Activated T-helper 17 cell treated with anti-CD3 and anti-CD28 coated beads, Interleukin-2, amount 50 U/mL, for 72 hours (primary cell): ENCODE measurements at places on chromosomes 2 and 18. TPM values are rescaled to one million over a fixed set of nuclear protein-coding genes. Genes with fewer than 3 reads are reported as not detected.

AFTPH gene
- total RNA-seq: 49.8 TPM

CPO gene
- not detected for total RNA-seq

CYRIA gene
- 0.64 TPM for total RNA-seq

PID1 gene
- not detected for total RNA-seq

SNORC gene
- total RNA-seq: 3.1 TPM

IFT172 gene
- 10.5 TPM for total RNA-seq

GRCh38 chr2:234550511-234551107 is 53.7 kb upstream of the ARL4C start:
- no peak overlapping the region for H3K4me3 ChIP-seq
- peaks cover 4% of the 10 kb centered on the region for H3K4me1 ChIP-seq
- peak; percentile 77 for ATAC-seq

GRCh38 chr2:113057117-113057516 is 1.9 kb upstream of the IL36RN start:
- peaks cover 4% of the 10 kb centered on the region for H3K4me1 ChIP-seq
- no peak overlapping the region for H3K4me3 ChIP-seq
- H3K27me3 ChIP-seq: peaks cover 3% of the 10 kb centered on the region
- no peak overlapping the region for H3K27ac ChIP-seq
- ATAC-seq: no peak
- no peaks in the 10 kb centered on the region for H3K36me3 ChIP-seq

GRCh38 chr2:227411320-227411989 is 23.7 kb upstream of the SCYGR1 start:
- peak overlapping the region; percentile 58 for H3K27ac ChIP-seq
- H3K4me1 ChIP-seq: peaks cover 38% of the 10 kb centered on the region
- H3K27me3 ChIP-seq: no peaks in the 10 kb centered on the region

GRCh38 chr2:74908748-74909444 is 49.5 kb upstream of the POLE4 start:
- H3K27ac ChIP-seq: no peak overlapping the region
- H3K4me1 ChIP-seq: no peaks in the 10 kb centered on the region
- no peaks in the 10 kb centered on the region for H3K36me3 ChIP-seq
- ATAC-seq: no peak
- peaks cover 43% of the 10 kb centered on the region for H3K27me3 ChIP-seq
- no peak overlapping the region for H3K4me3 ChIP-seq

DNA sequence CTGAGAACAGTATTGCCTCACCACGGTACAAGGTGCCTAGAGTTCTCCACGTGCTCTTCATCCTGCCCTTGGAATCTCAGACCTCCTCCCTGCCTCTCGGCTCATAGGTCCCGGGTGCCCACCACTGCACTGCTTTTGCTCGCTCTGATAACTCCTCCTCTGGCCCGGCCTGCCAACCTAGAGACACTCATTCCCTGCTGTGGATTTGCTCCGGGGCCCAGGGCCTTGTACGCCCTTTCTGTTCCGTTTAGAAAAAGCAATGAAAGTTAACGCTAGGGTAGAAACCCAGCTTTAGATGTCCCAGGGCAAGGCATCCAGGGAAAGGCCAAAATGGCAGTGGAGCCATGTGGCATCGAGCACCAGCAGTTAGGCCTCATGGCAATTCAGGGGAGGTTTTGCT is 253.9 kb downstream of the VAPA start:
- H3K27me3 ChIP-seq: peaks cover 4% of the 10 kb centered on the region
- H3K27ac ChIP-seq: no peak overlapping the region
- H3K36me3 ChIP-seq: no peaks in the 10 kb centered on the region

GRCh38 chr2:158781353-158781961 is 13.7 kb upstream of the DAPL1 start:
- no peak overlapping the region for H3K27ac ChIP-seq
- H3K4me1 ChIP-seq: no peaks in the 10 kb centered on the region
- ATAC-seq: no peak
- H3K4me3 ChIP-seq: no peak overlapping the region
- peaks cover 8% of the 10 kb centered on the region for H3K27me3 ChIP-seq

GRCh38 chr18:57038395-57038794 is 108.5 kb upstream of the BOD1L2 start:
- no peaks in the 10 kb centered on the region for H3K27me3 ChIP-seq
- no peak overlapping the region for H3K27ac ChIP-seq
- H3K4me3 ChIP-seq: no peak overlapping the region
- H3K4me1 ChIP-seq: no peaks in the 10 kb centered on the region
- no peaks in the 10 kb centered on the region for H3K36me3 ChIP-seq

GRCh38 chr2:224682134-224682533 is 34.0 kb downstream of the CCDC195 start:
- H3K4me1 ChIP-seq: no peaks in the 10 kb centered on the region
- peaks cover 3% of the 10 kb centered on the region for H3K27me3 ChIP-seq
- H3K27ac ChIP-seq: no peak overlapping the region
- no peak overlapping the region for H3K4me3 ChIP-seq
- no peaks in the 10 kb centered on the region for H3K36me3 ChIP-seq
- ATAC-seq: no peak

- H3K36me3 ChIP-seq: no peaks in the 10 kb centered on the region
- no peaks in the 10 kb centered on the region for H3K27me3 ChIP-seq
- peak overlapping the region; percentile 85 for H3K4me3 ChIP-seq
- peak overlapping the region; percentile 98 for H3K27ac ChIP-seq
- H3K4me1 ChIP-seq: peaks cover 49% of the 10 kb centered on the region
- ATAC-seq: no peak
Observed at GRCh38 chr2:28619213-28620196, 123.6 kb downstream of the PLB1 start.

GRCh38 chr2:36655453-36655852 is 41.1 kb upstream of the VIT start:
- no peaks in the 10 kb centered on the region for H3K36me3 ChIP-seq
- no peaks in the 10 kb centered on the region for H3K4me1 ChIP-seq
- no peak overlapping the region for H3K4me3 ChIP-seq
- H3K27me3 ChIP-seq: no peaks in the 10 kb centered on the region
- no peak overlapping the region for H3K27ac ChIP-seq

GRCh38 chr18:5066380-5066977 is 130.6 kb downstream of the AKAIN1 start:
- H3K27ac ChIP-seq: no peak overlapping the region
- no peak for ATAC-seq
- H3K27me3 ChIP-seq: peaks cover 3% of the 10 kb centered on the region
